Activated naive CD8-positive, alpha-beta T cell treated with anti-CD3 and anti-CD28 coated beads, Interleukin-2, amount 50 U/mL, for 24 hours (primary cell): ENCODE measurements at places on chromosomes 7 and 10.

DNA sequence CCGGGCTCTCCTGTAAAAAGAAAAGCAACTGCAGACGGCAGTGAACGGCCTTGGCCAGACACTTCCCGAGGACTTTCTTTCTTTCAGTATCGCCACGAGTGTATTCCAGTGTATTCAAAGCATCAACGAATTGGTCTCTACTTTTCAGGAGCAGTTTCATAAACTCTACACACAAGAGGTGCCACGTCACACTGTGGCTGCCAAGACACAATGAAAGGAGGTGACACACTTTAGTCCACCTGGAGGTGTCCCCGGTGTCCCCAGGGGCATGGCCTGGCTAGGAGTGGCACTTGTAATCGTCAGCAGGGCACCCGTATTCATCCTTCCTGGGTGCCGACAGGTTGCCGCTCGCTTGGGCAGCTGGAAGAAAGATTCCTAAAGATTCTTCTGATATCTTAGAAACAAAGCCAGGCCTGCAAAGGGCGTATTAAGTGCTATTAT is 5.0 kb downstream of the TNS3 start:
- DNase-seq, result no peak

DNA sequence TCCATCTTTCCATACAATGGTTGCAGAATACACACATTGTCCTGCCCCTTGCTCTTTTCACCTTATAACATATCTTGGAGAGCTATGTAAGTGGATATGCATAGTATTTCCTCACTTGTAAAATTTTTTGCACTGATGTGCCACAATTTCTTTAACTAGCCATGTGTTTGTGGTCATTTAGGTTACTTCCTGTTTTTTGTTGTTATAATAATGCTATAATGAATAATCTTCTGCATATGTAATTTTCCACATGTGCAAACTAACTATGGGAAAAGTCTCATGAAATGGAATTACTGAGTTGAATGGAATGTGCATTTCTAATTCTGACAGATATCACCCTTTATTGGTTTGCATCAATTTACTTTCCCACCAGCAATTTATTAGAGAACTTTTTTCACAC is 2.8 kb downstream of the TAS2R41 start:
- no peak for DNase-seq

- no peak for DNase-seq
Observed at GRCh38 chr10:35752469-35753461, 110.7 kb upstream of the FZD8 start.

GRCh38 chr7:87448388-87448787 is 27.1 kb downstream of the ABCB4 start:
- DNase-seq, result no peak

DNA sequence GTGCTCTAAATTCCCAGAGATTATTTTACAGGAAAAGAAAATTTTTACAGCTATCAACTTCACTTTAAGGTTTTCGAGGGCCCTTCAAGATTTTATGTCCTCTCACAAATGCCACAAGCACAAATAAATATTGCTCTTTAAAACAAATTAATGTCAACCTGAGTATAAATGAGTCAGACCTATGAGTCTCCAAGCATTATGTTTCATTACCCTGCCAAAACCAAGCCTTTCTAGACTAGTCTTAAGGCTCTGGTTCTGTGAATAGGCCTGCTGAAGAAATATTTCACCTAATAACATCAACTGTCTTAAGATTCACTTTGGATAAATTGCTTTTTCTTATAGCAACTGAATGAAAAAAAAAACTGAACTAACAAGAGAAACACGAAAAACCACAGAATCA is 153.0 kb downstream of the PDE1C start:
- DNase-seq, result no peak

- no peak for DNase-seq
Observed at GRCh38 chr7:11492307-11492706, 339.7 kb downstream of the THSD7A start.

- no peak for DNase-seq
Observed at GRCh38 chr10:76555067-76555670, 1082.4 kb downstream of the KCNMA1 start.

DNA sequence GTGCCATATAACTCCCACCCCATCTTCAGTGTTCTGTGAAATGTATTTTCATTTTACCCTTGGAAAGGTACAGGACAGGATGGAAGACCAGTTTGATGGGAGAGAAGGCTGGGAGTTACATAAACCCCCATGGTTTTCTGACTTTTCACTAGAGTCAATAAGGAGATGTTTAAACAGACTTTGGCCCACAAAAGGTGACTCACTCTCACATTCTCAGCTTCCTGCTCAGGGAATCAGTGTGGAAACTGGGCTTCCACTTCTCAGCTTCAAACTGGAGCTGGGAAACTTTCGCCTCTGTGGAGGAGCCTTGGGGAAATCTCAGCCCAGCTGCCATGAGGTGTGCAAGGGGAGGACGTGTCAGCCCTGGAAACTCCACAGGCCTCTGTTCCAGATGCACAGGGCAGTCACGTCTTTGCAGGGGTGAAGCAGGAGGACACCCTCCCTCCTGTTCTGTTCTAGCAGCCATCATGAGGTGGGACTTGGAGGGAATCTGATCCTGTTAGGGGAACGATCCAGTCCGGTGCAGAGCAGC is 560.5 kb upstream of the GALNT17 start:
- DNase-seq, result no peak

- no peak for DNase-seq
Observed at GRCh38 chr10:43032613-43033012, 44.3 kb upstream of the RET start.

- no peak for DNase-seq
Observed at GRCh38 chr7:12633582-12633981, 53.9 kb upstream of the ARL4A start.
